ENCODE measurements at places on chromosomes 5 and 9.

GRCh38 chr5:24789611-24790351 lies 145.0 kb upstream of the CDH10 start:
- no peak for DNase-seq

DNA sequence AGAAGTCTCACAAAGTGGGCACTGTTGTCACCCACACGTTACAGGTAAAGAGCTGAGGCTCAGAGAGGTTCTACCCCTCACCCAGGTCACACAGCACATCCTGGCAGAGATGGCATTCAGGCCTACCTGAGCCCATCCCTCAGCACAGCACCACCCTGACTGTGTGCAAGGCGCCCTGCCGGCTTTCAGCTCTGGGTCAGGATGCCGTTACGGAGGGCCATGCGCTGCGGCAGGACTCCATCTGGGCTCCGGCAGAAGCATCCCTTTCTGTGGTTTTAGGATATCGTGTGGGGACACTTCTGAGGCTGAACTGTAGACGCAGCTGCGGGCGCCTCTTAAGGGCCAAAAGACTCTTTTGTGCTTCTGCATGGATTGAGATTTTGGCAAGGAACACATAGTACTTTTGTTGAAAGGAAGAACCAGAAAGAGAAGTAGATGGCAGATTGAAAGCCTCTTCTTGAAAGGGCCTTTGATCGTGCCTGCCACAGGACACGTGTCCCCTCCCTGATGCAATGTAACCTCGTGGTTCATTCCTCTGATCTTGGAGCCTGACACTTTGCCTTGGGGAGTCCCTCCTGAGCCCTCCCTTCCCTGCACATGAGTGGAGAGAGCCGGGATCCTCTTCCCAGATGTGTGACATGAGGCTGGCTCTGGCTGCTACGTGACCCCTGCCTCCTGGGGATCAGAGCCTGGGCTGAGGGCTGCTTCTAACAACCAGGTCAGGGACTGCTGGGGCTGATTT lies 31.3 kb downstream of the USP20 start:
- no peak for DNase-seq

DNA sequence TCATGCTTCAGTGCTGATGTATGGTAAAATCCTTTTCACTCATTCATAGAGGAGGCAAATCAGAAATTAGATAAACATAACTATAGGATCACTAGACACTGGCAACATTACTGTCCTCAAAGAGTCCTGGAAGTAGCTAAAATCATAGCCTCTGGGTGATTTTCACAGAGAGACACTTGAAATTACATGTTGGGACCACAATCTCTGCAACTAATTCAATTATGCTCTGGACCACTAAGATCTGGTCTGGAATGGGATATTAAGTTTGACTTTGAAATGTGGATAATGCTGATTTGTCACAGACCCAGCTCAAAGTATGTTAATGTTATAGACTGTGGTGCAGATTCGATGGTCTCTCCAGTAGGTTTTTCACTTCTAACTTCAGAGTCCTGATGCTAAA lies 214.6 kb upstream of the CCNH start:
- DNase-seq = no peak

DNA sequence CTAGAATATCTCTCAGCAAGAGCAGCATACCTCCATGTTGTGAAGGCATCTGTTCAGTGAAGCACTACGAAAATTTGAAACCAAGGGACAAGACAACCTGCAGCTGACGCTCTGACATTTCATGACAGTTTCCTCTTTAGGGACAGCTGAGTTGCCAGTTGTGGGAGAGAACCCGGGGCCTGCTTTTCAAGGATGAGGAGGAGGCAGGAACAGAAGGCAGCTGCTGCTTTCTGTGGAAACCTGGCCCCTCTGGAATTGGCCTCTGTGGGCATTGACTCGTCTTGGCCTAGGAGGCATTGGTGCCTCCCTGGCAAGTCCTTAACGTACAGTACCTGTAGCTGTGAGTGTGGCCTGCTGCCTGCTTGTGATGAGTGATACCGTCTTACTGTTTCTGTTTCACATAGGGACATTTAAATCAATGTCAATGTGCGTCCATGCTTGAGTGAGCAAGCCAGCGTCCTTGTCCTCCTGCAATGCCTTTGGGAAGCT lies 21.6 kb downstream of the SLC46A2 start:
- no peak for DNase-seq

DNA sequence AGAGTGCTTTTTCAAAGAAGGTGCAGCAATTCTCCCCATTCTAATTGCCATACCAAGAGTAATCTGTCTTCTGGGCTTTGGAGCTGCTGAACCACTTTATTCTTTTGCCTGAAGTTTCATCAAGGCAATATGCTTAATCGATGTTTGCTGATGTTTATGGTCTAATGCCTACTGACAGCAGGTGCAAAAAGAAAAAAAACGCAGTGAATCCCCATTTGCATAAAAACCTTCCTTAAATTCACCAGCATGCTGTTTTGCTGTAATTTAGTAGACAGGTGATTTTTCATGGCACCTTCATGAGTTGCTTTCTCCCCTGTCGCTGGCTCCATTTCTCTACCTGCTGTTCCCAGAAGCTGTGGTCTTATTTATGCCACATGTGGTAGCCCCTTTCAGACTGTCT lies 83.1 kb upstream of the MAST4 start:
- DNase-seq = no peak
